Esophagus mucosa (tissue), 1 donor: ENCODE measurements at places on chromosomes 7 and 10. TPM values are rescaled to one million over a fixed set of nuclear protein-coding genes. Genes with fewer than 3 reads are reported as not detected.

GRCh38 chr7:107951896-107952295, 51.1 kb downstream of the LAMB1 start:
- no peak for ATAC-seq

The AS3MT gene
- 0.12 TPM for total RNA-seq

DNA sequence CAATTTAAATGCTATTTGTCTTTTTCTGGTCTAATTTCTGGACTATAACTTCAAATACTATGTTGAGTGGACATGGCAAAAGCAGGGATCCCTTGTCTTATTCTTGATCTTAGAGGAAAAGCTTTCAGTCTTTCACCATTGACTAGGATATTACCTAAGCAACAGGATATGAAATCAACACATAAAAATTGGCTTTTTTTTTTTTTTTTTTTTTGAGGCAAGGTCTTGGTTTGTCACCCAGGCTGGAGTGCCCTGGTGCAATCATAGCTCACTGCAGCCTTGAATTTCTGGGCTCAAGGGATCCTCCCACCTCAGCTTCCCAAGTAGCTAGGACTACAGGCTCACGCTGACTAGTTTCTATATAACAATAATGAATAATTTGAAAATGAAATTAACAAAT, 90.8 kb downstream of the JMJD1C start:
- no peak for ATAC-seq

The LRMDA gene
- 1.8 TPM for total RNA-seq

- ATAC-seq: no peak
Measured at GRCh38 chr10:88012641-88013040, 149.2 kb downstream of the PTEN start.
